ENCODE measurements at places on chromosomes 3 and 15. TPM values are rescaled to one million over a fixed set of nuclear protein-coding genes. Genes with fewer than 3 reads are reported as not detected.

- no peak for DNase-seq
Measured at GRCh38 chr3:159860269-159861116, 128.1 kb upstream of the IL12A start.

DNA sequence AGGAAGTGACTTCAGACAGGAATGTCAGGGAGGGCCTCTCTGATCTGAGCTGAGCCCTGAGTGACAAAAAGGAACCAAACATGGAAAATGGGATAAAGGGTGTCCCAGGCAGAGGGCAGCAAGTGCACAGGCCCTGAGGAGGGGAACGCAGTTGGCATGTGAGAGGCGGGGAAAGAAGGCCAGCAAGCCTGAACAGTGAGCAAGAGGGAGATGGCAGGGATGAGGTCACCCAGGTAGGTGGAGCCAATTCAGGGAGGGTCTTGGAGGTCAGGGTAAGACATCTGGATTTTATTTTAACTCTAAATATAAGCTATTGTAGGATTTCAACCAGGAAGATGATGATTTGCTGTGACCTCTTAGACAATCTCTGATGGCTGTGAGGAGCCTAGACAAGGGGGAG lies 167.7 kb downstream of the LRTM1 start:
- no peak for DNase-seq

- no peak for DNase-seq
Measured at GRCh38 chr15:68097029-68097428, 42.9 kb downstream of the PIAS1 start.

DNA sequence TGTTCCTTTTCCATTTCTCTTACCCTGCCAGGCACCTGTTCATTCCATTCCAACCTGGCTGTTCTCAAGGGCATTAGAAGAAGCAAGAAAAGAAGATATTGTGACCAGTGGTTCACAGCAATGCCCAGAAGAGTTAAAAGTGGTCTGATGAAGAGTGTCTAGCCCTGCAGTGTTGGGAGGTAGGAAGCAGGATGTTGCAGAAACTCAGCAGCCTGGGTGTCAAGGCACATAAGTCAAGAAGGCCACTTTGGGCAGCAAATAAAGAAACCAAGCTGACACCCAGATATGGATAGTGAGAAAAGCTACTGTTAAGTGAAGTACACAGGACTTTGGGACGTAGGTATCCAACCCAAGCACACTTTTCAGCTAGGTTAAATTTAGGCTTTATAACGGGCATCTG lies 199.9 kb upstream of the SATB1 start:
- no peak for DNase-seq

GRCh38 chr15:58229297-58229768 lies 91.2 kb downstream of the AQP9 start:
- no peak for DNase-seq

DNA sequence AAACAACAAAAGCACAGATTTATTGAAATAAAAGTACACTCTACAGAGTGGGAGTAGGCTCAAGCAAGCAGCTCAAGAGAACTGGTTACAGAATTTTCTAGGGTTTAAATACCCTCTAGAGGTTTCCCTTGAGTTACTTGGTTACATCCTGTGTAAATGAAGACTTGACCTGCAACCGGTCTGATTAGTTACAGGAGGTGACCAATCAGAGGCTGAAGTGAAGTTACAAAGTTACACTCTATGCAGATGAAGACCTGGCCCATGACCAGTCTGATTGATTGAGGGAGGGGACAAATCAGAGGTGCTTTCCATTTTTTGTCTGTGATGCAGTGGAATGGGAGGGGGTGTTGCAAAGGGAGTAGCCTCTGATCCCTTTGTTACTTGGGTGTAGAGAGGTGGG lies 723.4 kb downstream of the ZPLD1 start:
- no peak for DNase-seq

GRCh38 chr3:127089486-127090145 lies 103.3 kb upstream of the PRR23E start:
- DNase-seq, result no peak

DNA sequence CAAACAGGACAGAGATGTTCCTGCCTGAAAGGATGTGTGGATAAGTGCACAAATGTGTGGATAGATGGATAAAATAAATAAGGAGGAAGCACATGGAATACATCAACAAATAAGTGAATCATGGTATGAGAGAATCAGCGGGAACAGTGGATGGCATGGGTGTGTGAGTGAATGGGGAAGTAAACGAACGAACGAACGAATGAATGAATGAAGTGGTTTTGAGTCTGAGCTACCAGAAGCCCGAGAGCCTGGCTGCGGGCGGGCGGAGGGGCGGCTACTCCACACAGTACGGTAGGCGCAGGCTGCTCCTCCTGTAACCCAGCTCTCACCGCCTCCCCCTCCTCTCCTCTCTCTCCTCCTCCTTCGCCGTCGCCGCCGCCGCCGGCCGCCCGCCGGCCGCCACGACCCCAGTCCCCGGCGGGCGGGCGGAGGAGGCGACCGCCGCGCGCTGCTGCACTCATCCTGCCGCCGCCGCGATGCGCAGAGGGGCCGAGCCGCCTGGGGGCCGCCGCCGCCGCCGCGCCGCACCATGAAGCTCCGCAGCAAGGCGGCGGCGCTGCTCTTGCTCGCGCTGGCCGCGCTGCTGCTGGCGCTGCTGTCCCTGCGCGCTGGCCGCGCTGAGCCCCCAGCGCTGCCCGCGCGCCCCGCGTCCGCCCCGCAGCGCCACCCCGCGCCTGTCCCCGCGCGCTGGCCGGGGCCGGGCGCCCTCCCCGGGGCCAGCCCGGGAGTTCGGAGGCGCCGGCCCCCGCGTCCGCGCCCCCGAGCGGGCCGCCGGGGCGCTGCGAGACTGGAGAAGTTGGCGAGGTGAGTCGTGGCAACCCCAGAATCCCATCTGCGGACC lies at the start of gene GXYLT2:
Gene GXYLT2, plus strand, starts transcription at position 342 of the 841 bp plus-strand sequence. Its CDS starts 188 bp downstream, at position 530.
- peak; percentile 53 for DNase-seq

DNA sequence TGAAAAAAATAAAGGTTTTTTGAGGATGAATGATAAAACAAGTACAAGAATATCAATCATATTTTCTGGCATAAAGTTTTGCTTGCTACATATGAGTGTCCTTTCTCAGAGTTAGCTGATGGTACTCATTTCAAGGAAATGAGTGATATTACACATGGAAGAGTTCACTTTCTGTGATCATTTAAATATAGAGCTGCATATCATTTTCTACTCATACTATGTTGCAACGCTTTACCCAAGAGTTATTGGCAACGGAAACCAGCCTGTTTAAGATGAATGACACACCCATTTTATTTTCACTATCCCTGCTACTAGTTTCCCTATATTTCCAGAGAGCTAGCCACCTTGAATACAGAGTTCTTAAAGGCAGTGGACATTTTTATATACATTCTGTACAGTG lies 35.4 kb upstream of the RBMS3 start:
- no peak for DNase-seq

DNA sequence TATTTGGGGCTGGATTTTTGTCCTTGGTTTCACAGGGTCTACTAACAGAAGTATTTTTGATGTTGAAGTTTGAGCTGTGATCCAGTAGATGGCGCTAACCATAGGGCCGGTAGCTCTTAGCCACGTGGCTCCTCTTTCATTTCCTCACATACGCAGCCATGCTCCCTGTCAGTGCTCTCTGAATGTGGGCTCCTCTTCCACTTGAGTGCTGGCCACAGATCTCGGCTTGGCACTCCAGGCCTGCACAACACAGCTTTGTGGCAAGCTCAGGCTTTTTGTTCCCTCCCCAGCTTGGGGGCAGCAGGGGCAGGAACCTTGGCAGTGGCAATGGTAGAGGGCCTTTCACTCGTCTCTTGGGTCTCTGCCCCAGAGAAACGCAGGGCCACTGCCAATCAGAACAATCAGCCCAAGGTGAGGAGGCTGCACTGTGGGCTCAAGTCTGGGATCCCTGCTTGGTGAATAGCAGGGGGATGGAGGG lies 18.6 kb upstream of the DNAAF4 start:
- DNase-seq, result no peak

DNA sequence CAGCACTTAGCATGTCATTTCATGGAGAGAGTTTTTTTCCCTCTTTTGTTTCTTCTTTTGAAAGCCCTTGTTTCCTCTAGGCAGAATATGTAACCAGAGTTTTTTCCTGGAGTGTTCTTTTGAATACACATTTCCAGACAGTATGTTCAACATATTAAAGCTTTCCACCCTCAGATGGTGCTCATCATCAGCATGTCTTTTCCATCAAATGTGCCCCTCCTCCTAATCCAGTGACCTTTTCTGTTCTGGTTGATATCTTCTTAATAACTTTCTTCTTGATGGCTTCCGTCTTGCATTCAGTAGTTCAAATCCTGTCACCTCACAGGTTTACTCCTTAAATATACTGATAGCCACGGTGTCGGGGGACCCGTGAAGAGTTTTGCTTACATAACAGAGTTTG lies 78.6 kb downstream of the FNDC3B start:
- no peak for DNase-seq

DNA sequence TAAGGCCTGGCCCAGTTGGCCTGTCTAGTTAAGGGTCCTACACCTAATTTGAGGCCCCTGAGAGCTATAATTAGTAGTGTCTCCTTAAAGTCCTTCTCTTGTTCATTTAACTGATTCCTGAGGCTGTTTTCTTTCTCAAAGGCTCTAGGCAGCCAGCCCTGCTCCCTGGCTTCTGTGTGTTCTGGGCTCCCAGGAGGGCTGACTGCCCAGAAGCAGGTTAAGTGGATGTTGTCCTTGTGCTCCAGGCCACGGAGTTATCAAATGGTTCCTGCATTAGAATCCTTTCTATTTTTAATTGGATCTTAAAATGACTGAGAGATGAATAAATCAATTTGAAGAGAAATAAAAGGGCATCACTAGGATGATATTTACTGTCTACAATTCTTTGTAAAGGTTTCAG lies 140.0 kb downstream of the SNRK start:
- DNase-seq, result no peak

GRCh38 chr3:70108072-70108471 lies 108.5 kb downstream of the SAMMSON start:
- no peak for DNase-seq

DNA sequence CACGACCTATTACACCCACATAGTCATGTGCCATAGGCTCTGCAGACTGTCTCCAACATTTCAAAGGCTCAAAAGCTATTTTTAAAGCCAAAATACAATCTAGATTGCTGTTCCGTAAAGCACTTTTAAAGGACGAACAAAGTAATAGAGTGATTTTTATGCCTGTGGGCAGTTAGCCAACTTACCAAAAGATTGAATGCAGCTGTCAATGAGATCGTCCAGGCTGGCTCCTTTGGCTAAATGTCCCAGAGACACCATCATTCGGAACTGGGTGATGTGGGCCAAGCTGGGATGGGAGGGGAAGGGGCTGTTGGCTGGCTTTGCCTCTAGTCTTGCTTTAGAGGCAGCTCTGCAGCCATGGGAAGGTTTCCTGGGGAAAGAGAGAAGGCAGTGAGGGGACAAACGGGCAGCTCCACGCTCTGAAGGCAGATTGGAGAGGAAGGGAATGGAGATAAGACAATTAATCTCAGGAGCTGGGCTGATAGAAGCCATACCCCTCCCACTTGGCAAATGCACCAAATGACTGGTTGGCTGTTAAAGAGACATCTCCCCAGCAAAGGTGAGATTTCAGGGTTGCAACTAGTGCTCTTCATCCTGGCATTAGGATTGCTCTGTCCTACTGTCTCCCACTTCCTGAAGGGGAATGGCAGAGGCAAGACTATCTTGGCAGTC lies 4.8 kb downstream of the RASGRP1 start:
- DNase-seq, result peak; percentile 85

GRCh38 chr3:13582366-13583250 lies 33.7 kb downstream of the FBLN2 start:
- no peak for DNase-seq

GRCh38 chr3:97673357-97673997 lies 91.1 kb upstream of the ARL6 start:
- no peak for DNase-seq

- DNase-seq, result no peak
Measured at GRCh38 chr15:88121968-88122530, 134.5 kb downstream of the NTRK3 start.

- DNase-seq, result no peak
Measured at GRCh38 chr15:68313501-68314410, 36.2 kb downstream of the FEM1B start.

- DNase-seq, result no peak
Measured at GRCh38 chr3:179732661-179733348, 80.0 kb downstream of the USP13 start.

- no peak for DNase-seq
Measured at GRCh38 chr3:101497803-101498202, 15.2 kb downstream of the SENP7 start.

DNA sequence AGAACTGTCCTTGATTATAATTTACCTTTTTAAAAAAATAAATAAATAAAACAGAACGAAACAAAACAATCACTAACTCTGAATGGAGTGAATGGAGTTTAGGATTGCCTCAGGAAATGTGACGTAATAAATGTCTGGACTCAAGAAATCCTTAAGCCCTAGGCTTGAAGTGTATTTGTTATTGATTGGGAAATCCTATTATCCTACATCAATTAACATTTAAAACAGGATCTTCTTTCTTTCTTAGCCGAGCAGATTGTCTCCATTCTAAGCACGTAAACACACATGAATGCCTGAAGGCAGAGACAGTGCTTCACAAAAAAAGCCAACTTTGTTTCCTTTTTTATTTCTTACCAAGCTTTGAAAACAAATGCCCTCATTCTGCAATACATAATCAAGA lies 33.4 kb downstream of the KAT2B start:
- DNase-seq, result no peak

DNA sequence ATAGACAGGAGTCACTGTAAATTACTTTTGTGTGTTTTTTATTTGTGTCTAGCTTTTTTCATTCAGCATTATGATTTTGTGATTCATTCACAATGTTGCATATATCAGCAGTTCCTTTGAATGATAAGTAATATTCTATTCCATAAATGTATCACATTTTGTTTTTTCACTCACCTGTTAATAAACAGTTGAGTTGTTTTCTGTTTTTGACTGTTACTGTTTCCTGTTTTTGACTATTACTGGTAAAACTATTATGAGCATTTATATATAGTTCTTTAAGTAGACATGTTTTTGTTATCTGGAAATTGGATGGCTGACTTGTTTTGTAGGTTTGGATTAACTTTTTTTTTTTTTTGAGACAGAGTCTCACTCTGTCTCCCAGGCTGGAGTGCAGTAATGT lies 138.4 kb downstream of the RSRC1 start:
- no peak for DNase-seq

Gene ALAS1
- total RNA-seq, result 34.6 TPM

Gene CHL1
- 490 TPM for total RNA-seq

Gene ILDR1
- total RNA-seq, result not detected

Gene GOLGA6B
- total RNA-seq, result not detected

Gene LYZL4
- not detected for total RNA-seq

Gene C3orf18
- 15.8 TPM for total RNA-seq

Gene SATB1
- 77.8 TPM for total RNA-seq

Gene ITGB5
- 17.1 TPM for total RNA-seq

Gene MAP3K13
- total RNA-seq, result 48.9 TPM

Gene MESP2
- 0.27 TPM for total RNA-seq

Gene NPAP1
- 1.9 TPM for total RNA-seq

Gene TPRG1
- total RNA-seq, result 3.4 TPM

Gene ABCF3
- 52.9 TPM for total RNA-seq

Gene ACOX2
- total RNA-seq, result 3.4 TPM

Measured in cerebellum (tissue), 4 donors.